ENCODE measurements at places on chromosomes 12 and 14.

DNA sequence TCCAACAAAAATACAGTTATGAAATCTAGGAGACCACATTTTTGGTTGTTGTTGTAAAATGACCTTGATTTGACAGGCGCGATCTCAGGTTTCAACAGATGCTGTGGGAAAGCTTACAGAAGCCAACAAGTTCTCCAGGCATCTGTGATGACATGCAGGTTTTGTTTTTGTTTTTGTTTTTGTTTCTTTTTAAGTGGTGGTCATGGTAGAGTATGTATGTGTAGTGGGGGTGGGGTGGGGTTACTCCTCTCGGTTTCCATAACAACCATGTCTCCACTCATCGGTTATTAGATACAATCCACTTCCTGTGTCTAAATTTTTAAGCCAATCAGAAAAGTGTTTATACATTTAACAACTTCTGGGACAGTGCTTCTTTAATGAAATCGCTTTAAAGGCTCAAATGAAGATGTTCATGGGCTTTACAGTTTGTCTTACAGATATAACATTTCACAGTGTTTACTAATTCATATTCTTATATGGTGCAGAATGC lies 199.9 kb upstream of the FOXN3 start:
- H3K4me3 ChIP-seq = no peak overlapping the region
- peaks cover 8% of the 10 kb centered on the region for H3K4me1 ChIP-seq
- H3K27me3 ChIP-seq = no peaks in the 10 kb centered on the region
- no peaks in the 10 kb centered on the region for H3K36me3 ChIP-seq

DNA sequence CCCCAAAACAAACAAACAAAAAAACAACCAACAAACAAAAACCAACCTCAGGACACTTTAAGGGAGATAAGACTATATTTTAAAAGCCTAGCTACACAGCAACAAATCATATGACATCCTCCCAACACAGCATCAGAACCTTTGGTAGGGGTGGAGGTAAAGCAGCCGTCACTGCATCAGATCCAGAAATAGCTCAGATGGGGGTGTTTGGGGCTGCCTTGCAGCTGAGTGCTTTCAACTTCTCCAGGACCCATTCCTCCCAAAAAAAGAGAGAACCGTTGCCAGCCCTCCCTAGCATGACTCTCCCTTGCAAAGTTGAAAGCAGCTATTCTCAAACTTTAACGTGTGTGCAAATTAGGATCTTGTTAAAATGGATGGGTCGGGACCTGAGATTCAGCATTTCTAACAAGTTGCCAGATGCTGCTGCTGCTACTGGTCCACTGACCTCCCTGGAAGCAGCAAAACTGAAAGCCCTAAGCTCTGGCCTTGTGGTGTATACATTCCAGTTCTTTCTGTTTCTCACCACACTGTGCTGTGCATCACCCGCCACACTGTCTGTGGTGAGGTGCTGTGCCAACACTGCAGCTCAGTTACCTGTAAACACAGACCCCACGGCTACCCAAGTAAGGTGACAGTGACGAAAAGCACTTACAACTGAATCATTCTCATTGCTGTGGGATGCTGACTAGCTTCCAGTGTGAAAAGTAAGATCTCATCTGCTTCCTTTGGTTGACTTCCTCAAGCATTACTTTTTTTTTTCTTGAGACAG lies 54.0 kb downstream of the SLC38A1 start:
- DNase-seq = no peak
- H3K4me1 ChIP-seq = peaks cover 13% of the 10 kb centered on the region
- peak overlapping the region; percentile 1 for H3K27ac ChIP-seq

- no peaks in the 10 kb centered on the region for H3K4me1 ChIP-seq
- no peak overlapping the region for H3K27ac ChIP-seq
- no peak overlapping the region for H3K4me3 ChIP-seq
Measured at GRCh38 chr12:103928682-103929045, 1.5 kb upstream of the HSP90B1 start.

GRCh38 chr14:93016275-93016845 lies 93.4 kb downstream of the CHGA start:
- no peak for DNase-seq
- H3K27me3 ChIP-seq = no peaks in the 10 kb centered on the region
- H3K27ac ChIP-seq = no peak overlapping the region
- H3K4me1 ChIP-seq = no peaks in the 10 kb centered on the region
- H3K4me3 ChIP-seq = no peak overlapping the region

GRCh38 chr14:99818503-99819036 lies 25.4 kb downstream of the EML1 start:
- no peak for DNase-seq
- H3K27ac ChIP-seq = no peak overlapping the region
- no peaks in the 10 kb centered on the region for H3K4me1 ChIP-seq
- H3K36me3 ChIP-seq = no peaks in the 10 kb centered on the region
- no peak overlapping the region for H3K4me3 ChIP-seq
- H3K27me3 ChIP-seq = no peaks in the 10 kb centered on the region

DNA sequence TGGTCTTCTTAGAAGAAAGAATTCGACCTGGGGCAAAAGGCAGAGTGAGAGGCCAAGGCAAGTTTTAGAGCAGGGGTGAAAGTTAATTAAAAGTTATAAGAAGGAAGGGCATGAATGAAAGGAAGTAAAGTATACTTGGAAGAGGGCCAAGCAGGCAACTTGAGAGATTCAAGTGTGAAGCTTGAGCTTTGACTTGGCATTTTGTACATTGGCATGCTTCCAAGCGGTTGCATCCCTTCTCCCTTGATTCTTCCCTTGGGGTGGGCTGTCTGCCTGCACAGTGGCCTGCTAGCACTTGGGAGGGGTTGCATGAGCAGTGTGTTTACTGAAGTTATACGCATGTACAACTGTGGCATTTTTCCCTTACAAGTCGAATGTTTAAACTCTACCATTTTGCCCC lies 74.8 kb upstream of the MGAT4C start:
- H3K27me3 ChIP-seq = no peaks in the 10 kb centered on the region
- no peaks in the 10 kb centered on the region for H3K36me3 ChIP-seq
- no peaks in the 10 kb centered on the region for H3K4me1 ChIP-seq
- no peak overlapping the region for H3K27ac ChIP-seq
- no peak overlapping the region for H3K4me3 ChIP-seq
